ENCODE measurements at places on chromosomes 4 and X.

GRCh38 chr4:101345271-101345595, 2.1 kb downstream of the PPP3CA start:
- no peak for DNase-seq

- DNase-seq: peak; percentile 44
Observed at GRCh38 chr4:110198435-110199416, at the start of gene ELOVL6. Gene ELOVL6, minus strand, starts transcription at chr4:110198615. Its CDS starts 280 bp downstream, at chr4:110198335.

DNA sequence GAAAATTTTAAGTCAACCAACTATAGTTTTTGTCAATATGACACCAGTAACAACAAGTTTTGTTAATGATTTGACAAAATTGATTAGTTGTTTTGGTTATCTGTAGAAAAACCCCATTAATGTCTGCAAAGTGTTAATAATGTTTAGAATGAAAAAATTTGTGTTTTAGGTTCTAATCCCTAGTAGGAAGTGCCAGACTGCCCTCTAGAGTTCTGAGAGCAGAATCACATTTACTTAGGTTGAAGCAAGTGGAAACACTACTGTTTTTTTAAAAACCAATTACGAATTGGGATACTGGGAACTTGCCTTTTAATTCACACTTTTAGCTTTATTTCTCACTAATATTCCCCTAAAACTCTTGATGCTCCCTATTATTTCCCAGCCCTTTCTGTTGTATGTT, 101.1 kb upstream of the CYLC1 start:
- no peak for DNase-seq

GRCh38 chr4:88467392-88467791, 10.5 kb downstream of the HERC5 start:
- no peak for DNase-seq

DNA sequence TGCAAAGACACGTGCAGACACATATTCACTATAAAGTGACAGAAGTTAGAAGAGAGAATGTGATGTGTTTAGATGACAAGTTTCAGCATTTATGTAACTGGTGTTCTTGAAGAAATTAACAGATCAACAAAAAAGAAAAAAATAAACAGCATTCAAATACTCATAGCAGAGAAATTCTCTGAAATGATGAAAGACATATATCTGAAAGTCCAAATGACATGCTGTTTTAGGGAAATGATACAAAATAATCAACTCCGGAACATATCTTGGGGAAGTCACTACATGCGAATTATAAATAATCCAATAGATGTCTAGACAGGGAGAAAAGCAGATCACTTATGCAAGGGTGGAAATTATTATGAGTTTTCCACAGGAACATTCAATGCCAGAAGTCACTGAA, 146.0 kb downstream of the SPANXN4 start:
- DNase-seq: no peak

- DNase-seq: no peak
Observed at GRCh38 chr4:38957261-38957815, 74.9 kb downstream of the TMEM156 start.

DNA sequence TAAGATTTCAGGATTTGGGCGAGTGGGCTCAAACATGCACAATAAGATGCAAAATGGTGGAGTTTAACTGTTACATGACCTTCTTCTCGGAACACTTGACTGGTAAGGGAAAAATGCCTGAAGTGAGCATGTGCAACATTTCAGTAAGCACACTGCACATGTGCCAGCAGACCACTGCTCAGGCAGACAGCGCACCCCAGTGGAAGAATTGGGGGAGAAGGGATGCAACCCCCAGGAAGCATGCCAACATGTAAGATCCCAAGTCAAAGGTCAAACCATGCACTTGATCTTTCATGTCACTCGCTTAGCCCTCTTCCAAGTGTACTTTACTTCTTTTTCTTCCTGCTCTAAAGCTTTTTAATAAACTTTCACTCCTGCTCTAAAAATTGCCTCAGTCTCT, 256.3 kb downstream of the CENPC start:
- no peak for DNase-seq

GRCh38 chr4:73683033-73683432, 57.3 kb upstream of the CXCL8 start:
- peak; percentile 52 for DNase-seq

- DNase-seq: no peak
Observed at GRCh38 chr4:133403913-133404312, 254.8 kb downstream of the PCDH10 start.
